ENCODE measurements at places on chromosomes 3 and 15.

- no peak for DNase-seq
These were observed 1.9 kb downstream of the ZBTB47 start for GRCh38 chr3:42655331-42655888.

GRCh38 chr3:42007785-42008184 lies 45.9 kb upstream of the ULK4 start:
- DNase-seq: no peak

DNA sequence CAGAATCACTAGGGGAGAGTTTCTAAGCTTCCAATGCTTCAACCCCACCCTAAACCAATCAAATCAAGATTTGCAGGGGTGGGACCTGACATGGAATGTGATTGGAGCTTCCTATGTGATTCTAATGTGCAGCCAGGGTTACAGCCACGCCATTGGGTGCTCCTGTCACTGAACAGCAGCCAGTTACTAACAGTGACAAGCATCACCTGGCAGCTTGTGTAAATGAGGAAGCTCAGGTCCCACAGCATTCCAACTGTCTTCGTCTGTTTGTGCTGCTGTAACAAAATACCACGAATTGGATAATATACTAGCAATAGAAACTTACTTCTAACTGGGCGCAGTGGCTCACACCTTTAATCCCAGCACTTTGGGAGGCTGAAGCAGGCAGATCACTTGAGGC lies 294.9 kb downstream of the SHQ1 start:
- no peak for DNase-seq

DNA sequence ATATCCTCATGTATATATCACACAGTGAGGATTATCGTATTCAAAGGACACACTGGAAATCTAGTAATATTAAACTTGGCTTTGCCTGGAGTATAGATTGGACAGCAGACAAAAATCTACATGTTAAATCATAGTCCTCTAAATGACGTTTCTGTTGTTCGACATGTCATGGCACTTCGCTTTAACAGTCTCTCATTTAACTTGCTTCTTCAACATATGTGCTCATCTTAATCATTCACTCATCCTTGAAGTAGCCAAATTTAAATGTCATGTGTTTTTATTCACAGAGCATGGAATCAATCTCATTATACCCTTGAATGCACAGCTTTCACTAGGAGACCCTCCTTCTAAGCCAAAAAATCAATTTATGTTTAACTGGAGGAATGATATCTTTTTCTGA lies 417.0 kb upstream of the CNTN6 start:
- no peak for DNase-seq

- no peak for DNase-seq
These were observed 38.6 kb downstream of the TAFA4 start for GRCh38 chr3:68893600-68894239.

DNA sequence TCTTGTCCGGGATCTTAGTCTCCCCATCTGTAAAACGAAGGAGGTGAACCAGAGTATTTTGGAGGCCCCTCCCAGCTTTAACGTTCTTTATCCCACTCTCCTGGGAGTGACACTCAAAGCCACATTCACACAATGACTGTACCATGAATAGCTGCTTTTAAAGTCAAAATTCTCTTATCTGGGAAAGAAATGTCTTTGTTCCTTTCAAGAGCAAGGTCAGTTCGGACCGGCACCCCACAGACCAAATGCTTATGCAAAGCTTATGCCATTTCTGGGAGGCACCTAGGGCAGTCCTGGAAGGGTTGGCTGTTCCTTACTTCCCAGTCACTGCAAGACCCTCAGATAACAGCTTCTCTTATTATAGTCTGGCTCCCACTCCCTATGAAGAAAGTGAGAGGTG lies 53.5 kb upstream of the WNT5A start:
- DNase-seq: no peak

DNA sequence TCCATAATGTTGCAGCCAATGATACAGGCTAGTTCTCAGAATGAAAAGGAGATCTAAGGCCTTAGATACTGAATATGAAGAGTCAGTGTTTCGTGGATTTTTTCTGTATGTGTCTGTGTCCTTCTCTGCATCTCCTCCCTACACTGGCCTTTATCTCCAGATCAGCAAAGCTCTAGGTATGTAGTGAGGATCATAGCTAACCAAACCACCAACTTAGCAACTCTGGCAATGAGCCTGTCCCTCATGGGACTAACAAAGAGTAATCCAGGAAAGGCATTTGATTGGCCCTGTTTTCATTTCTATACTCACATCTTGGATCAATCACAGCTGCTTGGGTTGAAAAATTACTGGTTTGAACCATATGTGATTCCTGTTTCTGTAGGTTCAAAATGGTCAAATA lies 18.6 kb upstream of the CNTN3 start:
- DNase-seq: no peak

DNA sequence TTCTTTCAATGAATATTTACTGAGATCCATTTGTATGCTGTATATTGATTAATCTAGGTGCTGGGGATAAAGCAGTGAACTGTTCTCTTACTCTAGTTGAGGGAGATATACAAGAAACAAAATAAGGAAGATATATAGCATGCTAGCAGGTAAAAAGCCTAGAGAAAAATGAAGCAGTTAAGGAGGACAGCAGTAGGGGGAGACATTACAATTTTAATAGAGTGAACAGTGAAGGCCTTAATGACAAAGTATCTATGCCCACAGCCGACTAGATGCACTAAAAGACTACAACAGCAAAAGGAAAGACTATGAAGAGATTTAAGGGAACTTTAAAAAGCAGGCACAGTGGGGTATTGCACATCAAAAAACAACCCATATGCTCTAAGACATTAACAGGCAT lies 81.4 kb downstream of the XRN1 start:
- DNase-seq: no peak

DNA sequence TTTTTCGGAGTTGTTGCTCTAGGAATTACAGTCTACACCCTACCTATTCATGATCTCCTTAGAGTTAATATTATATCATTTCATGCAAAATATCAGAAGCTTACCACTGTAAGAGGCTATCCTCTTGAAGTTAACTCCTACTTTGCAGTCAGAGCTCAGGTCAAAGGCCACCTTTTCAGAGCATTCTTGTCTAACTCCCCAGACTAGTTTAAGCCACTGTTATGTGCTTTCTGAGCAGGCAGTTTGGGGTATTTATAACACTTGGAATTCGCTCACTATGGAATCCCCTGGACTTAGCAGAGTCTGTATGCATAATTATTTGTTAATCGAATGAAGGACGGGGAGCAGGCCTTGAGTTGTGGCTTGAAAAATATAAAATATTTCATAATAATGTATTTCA lies 21.7 kb downstream of the MED12L start:
- no peak for DNase-seq

GRCh38 chr3:143276592-143276991 lies 157.0 kb downstream of the CHST2 start:
- no peak for DNase-seq

DNA sequence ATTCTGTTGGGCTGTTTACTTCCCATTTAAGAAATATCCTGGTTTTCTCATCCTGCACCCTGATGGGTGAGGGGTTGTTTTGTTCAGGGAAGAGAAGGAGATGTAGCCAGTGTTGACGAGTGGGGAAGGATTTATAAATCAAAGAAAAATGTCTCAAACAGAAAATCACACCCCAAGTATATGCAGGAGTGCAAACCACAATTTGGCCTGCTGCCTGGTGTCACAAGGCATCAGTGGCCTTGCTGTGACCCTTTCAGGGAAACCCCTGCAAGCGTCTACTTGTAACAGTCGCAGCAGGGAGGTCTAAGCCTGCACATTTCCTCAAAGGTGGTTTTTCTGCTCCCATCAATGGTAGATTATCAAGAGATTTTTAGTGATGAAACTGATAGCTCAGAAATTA lies 132.6 kb upstream of the LRRN1 start:
- DNase-seq: no peak

GRCh38 chr3:129305592-129306091 lies 27.0 kb downstream of the HMCES start:
- peak; percentile 29 for DNase-seq

DNA sequence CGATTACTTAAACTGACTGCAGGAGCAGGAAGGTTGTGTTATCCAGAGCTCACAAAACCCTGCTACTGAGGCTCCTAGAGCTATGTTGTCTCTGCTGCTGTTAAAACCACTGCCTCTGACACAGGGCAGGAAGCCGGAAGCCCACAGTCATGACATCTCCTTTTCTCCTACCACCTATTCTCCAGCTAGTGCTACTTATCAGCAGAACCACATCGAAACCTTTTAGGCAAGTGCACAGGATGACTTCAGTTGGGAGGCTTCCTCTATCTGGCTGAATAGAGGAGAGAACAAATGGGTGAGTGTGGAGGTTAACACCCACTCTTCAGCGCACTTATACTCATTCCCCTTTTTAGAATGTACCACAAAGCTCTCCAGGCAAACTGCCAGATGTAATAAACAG lies 638.0 kb downstream of the OTOL1 start:
- no peak for DNase-seq

- no peak for DNase-seq
These were observed 11.4 kb upstream of the EIF1B start for GRCh38 chr3:40298075-40298474.

- DNase-seq: no peak
These were observed 101.7 kb upstream of the CCDC54 start for GRCh38 chr3:107275511-107275910.

- DNase-seq: no peak
These were observed 10.8 kb upstream of the MEF2A start for GRCh38 chr15:99554880-99555488.

- DNase-seq: peak; percentile 18
These were observed 27.3 kb upstream of the FGD5 start for GRCh38 chr3:14791343-14791945.

DNA sequence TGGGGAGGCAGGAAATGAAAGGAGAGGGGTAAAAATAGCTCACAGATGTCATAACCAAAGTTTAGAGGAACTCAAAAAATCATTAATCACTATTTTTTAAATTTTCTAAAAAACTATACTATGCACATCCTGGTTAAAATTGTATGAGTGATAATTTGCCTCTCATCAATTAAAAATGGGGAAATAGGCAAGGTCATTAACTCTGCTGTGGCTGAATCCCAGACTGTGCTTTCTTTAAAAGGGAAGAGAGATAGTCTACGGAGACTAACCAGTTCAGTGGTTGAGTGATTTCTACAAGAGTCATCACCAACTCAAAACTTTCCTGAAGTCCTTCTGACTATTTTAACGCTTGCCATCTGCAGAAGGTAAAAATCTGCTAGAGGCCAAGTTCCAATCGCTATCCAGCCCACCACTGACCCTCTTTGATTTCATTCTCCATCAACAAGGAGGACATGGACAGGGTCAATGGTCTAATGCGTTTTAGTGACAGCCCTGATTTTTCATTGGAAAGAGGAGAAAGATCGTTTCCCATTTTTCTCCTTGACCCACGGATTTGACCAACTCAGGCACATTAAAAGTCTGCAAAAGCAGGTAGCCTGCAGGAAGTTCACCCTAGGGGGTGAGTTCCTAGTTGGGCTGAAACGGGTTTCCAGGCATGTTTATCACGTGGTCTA lies 850 bp downstream of the SUCLG2 start:
- DNase-seq: no peak

GRCh38 chr3:35705904-35706303 lies 66.6 kb downstream of the ARPP21 start:
- no peak for DNase-seq

- no peak for DNase-seq
These were observed 3.1 kb upstream of the MAN2C1 start for GRCh38 chr15:75371486-75371885.

DNA sequence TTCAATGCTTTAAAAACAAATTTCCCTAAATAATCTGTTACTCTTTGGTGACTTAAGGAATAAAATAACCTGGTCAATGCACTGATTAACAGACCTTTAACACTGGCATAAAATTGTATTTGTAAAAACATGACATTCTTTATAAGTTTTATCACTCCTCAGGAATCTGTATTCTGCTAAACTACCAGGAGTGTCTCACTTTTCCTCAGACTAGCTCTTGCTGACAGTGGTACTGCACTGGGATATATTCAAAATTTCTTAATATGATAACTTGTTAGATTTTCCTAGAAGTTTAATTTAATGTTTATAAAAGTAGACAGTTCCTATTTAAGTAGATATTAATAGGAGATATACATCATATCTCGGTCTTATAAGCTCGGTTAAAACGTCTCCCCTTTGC lies 363.4 kb upstream of the ARHGEF26 start:
- no peak for DNase-seq

- DNase-seq: no peak
These were observed 1575.1 kb downstream of the OTOL1 start for GRCh38 chr3:163071713-163072112.

DNA sequence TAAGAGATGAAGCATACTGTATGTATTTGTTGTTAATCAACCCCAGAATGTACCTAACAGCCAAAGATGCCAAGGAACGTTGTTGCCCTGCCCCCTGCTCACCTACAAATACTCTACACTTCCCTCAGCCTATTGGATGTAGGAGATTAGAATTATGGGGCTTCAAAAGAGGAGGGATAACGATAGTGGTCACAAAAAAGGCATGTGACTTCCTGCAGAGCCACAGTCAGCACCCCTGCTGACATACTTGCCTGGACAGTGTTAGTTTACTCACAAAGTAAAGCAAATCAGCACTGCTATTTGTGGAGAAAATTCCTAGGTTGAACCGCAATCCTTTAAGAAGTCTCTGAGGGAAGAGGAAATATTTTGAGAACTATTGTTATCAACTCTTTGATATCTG lies 37.9 kb downstream of the PARP15 start:
- DNase-seq: no peak

- no peak for DNase-seq
These were observed 46.1 kb upstream of the GATM start for GRCh38 chr15:45424429-45424828.

- DNase-seq: no peak
These were observed 16.8 kb upstream of the MBNL1 start for GRCh38 chr3:152251916-152252315.

DNA sequence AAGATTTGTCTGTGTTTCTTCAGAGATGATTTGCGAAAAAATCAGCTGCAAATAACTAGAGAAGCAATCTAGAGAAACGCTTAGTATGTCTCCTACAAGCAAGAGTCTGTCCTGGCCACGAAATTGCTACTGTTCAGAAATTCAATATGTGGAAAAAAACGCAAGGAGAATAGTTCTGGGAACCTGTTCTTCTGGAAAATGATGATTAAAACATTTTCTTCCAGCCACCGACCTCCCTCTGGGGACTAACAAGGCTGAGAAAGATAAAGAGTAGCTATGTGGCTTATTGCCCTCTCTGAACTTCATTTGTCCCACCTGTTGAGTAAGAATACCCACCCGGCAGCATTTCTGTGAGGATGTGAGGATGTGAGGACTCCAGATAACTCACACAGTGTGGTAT lies 31.6 kb downstream of the SNTN start:
- no peak for DNase-seq
